Activated CD4-positive, alpha-beta memory T cell treated with anti-CD3 and anti-CD28 coated beads, Interleukin-2, amount 10 ng/mL, durations not matched to agents 7 days and 5 days (primary cell): ENCODE measurements at places on chromosomes 5 and 9. TPM values are rescaled to one million over a fixed set of nuclear protein-coding genes. Genes with fewer than 3 reads are reported as not detected.

DNA sequence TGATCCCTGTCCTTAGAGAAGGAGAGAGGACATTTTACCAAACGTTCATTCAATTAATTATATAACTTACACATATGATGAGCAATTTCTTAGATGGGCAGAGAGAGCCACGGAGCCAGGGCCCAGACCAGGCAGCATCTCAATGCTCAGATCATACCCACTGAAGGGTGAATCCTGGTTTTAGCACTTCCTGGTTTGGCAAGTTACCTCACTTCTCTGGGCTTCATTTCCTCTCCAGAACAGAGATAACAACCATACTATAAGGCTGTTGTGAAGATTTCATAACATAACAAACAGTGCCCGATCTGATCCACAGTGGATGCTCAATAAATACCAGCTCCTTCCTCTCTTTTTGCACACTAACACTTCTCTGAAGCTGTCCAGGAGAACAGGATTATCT lies 271.1 kb downstream of the DENND1A start:
- peaks cover 17% of the 10 kb centered on the region for H3K36me3 ChIP-seq
- H3K4me1 ChIP-seq = no peaks in the 10 kb centered on the region
- no peaks in the 10 kb centered on the region for H3K27me3 ChIP-seq
- DNase-seq = no peak
- no peak overlapping the region for H3K27ac ChIP-seq

DNA sequence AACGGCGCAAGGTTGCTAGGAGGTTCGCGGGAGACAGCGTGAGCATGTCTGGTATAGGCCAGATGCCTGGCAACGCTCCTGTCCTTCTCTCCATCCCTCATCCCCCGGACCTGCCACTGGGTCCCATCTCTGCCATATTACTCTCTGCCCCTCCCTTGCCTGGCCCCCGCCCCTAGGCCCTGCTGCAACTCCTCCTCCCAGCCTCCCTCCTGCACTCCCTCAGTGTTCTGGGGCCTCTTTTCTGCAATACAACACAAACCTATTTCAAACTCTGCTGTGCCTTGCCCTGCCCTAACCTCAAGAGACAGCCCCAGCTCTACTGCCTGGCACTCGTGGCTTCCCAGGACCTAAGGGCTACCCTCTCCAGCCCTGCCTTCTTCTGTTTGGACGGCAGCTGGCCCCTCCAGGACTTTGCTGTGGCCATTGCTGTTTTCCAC lies 8.9 kb upstream of the DBN1 start:
- peaks cover 20% of the 10 kb centered on the region for H3K4me1 ChIP-seq
- no peaks in the 10 kb centered on the region for H3K27me3 ChIP-seq
- no peak for DNase-seq
- H3K36me3 ChIP-seq = peaks cover 20% of the 10 kb centered on the region
- no peak overlapping the region for H3K27ac ChIP-seq

The FBLL1 gene
- 0.20 TPM for total RNA-seq

DNA sequence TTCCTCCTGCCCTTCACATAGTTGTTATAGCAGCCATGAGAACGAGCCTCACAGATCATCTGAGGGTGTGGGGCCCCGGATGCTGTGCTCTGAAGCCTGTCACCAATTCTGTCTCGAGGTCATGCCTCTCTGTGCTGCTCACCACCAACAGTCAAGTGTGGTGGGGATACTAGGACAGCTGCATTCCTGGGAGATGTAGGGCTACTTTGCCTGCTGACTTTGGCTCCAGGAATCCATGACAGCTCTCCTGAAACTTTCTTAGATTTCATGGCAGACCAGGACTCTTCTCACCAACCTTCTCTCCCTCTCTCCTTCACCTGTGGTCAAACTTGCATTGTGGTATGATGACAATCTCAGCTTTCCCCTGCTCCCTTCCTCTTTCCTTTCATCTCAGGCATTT lies 395.9 kb downstream of the PSAT1 start:
- no peak for DNase-seq
- no peak overlapping the region for H3K27ac ChIP-seq
